ENCODE measurements at places on chromosomes 6 and 20.

- DNase-seq, result no peak
Observed at GRCh38 chr6:106754215-106754614, 124.8 kb downstream of the QRSL1 start.

DNA sequence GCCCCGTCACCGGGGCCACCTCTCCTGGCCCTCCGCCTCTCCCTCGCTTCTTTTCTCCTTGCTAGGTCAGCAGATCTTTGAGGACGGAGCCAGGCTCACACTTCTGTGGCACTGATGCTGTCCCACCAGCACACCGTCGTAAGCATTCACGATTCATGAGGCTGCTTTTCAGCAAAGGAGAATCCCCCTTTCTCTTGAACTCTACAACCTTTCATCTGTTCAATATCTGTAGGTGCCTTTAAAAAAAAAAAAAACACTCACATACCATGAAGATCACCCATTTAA lies 31.3 kb downstream of the ANKRD60 start:
- DNase-seq, result no peak

GRCh38 chr20:40922865-40923264 lies 105.8 kb upstream of the TOP1 start:
- DNase-seq, result no peak

DNA sequence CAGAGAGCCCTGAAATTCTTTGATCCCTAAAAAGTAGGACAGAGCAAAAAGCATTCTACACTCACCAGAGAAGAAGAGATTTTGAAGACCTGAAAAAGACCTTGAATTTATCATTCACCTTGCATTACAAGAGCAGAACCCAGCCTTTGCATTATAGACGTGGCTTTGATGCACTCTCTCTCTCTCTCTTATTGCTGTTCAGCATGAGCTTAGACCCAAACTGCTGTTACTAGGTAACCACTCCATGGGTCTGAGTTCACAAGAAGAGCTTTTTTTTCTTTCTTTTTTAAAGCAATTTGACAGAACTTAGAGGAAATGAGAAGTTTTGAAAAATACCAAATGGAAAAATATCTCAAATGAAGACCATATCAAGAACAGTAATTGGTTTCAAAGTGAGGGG lies 44.4 kb downstream of the COL9A1 start:
- no peak for DNase-seq

GRCh38 chr6:106662458-106662857 lies 33.1 kb downstream of the QRSL1 start:
- no peak for DNase-seq

DNA sequence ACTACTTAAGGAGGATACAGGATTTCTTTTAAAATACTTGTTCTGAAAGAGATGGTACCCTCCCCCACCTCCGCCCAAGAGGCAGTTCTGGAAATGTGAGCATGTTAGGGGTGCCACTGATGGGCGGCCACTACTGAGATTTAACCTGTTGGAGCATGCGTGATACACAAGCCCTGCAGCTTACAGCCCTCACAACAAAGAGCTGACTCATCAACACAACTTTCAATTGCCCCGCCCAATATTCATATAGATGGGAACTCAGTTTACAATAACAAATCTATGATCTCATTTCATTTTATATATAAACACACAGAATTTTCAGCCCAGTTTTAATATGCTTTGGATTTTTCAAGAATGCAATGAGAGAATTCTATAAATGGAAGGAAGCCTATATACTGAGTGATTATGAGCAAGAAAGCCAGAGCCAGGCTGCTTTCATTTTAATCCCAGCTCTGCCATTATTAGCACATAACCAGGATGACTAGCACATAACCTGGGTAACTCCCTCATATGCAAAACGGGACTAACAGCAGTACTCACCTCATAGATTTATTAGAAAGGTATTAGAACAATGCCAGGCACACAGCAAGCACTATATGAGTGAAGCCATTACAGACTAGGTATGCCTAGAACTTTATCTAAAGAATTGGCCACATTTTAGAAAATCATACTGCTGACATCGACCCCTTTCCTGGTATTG lies 45.6 kb upstream of the IPCEF1 start:
- no peak for DNase-seq

DNA sequence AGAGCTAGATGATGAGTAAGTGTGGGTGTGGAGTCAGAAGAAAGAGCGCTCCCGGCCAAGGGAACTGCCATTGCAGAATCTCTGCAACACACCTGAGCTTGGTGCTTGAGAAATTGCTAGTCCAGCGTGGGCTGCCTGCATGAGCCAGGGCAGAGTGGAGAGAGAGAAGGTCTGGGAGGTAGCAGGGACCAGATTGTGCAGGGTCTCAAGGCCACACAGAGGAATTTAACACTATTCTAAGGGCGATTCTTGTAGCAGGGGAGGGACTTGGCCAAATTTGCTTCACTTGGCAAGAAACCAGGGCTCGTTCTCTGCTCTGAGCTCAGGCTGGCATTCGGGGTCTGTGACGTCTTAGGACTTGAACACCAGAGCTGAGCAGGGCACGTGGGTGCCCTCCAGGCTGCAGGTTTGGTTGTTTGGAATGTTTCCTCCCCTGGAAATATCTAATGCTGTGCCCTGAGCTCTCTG lies 53.5 kb downstream of the BCAS4 start:
- DNase-seq, result no peak

GRCh38 chr6:33787954-33788693 lies 806 bp downstream of the LEMD2 start:
- peak; percentile 68 for DNase-seq

DNA sequence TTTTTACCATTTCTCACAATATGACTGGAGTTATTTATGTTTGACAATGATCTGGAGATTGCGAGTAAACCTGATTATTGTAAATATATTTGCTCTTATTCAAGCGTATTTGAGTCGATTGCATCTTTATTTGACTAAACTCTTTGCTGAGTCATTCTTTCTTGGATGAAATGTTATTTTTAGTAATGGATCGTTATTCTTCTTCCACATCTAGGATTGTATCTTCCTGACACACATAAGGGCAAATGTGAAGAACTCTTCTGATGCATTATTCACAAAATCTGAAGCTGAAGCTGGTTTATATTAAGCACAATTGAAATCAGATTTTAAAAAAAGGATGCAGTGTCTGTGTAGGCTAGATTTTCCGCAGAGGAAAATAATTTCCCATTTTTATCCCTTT lies 68.2 kb downstream of the SEL1L2 start:
- DNase-seq, result no peak

DNA sequence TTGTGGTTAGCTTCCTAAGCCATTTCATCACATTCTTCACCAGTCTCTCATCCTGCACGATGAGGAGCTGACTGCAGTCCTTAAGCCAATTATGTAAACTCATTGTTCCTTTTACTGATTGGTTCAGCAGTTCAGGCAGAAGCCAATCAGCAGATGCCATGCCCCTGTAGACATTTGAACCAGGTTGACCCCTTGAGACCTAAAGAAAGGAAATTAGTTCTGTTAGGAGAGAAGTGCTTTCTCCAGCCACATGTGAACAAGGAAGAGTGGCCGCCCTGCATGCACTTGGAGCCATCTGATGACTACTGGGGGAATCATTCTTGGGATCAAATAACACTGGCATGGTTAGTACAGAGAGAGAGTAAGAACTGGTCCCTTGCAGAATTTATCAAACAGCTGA lies 535.2 kb upstream of the ID4 start:
- no peak for DNase-seq

GRCh38 chr6:47118611-47119010 lies 76.5 kb upstream of the ADGRF1 start:
- no peak for DNase-seq

DNA sequence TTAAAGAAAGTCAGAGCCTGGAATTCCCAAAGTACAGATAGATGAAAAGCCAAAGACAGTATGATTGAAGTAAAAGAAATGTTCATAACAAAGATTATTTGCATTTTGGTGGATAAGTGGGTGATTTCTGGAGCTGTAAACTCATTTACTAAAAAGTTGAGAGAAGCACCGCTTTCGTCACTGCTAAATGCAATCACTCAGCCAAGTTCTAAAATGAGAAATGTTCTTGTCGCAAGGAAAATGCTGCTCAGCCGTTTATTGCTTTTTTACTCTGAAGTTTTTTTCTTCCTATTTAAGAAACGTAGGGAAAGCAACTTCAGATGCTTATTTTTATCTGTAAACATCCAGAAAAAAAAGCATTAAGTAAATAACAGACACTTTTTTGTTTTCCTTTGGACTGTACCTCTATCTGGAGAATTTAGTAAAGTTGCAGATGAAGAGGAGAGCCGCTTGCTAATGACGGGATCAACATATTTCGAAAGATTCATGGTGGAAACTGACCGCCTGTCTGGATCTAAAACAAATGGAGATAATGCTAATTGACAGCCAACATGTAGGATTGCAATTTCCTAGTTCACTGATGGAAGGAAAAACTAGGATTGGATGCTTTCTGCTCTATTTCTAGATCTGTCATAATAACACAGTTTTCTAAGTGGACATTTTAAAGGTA lies 93.8 kb upstream of the BCLAF1 start:
- no peak for DNase-seq

DNA sequence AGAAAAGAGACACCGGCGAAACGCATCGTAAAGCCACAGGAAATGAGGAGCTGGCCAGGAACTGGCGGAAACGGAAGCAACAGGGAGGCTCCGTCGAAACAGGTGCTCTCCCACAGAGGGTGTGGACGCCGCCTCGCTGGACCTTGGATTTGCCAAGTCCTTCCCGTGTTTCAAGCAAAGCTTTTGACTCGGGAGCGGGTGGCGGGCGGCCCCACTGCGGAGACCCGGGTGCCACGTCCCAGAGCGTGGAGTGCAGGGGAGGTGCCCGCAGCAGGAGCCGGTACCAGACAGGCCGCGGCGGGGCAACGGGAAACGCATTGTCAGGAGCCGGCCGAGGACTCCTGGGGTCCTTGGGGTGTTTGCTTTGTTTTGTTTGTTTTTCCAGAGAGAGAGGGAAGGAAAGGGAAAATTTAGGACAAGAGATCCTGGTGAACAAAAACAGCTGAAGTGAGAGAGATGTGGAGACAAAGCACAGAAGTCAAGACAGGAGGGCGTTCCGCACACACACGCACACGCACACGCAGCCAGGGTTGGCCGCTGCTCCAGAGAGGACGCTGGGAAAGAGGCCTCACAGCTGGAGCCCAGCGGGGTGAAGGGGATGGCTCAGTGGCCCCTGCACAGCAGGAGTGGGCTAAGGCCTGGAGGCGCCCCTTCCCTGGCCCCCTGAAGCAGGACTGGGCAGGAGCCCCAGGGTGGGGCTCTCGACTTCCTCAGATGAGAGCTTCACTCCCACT lies 50.9 kb upstream of the CHRNA4 start:
- DNase-seq, result no peak

GRCh38 chr20:63433756-63434531 lies 38.5 kb downstream of the KCNQ2 start:
- peak; percentile 21 for DNase-seq

DNA sequence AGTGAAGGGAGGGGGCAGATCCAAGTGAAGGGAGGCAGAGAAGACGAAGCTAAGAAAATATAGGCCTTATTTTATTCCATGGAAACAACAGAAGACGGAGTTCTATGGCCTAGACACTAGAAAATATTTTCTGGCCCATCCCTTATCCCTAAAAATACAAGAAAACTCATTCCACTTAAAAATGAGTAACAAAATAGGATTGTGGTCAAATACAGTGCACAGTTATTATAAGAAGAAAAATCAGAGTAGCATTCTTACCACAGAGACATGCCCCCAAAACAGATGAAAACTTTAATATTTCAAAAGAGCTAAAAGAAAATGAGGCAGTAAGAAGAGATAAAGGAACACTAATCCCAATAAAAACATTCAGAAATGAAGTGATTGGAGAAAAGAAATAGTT lies 202.9 kb downstream of the GMPR start:
- no peak for DNase-seq

DNA sequence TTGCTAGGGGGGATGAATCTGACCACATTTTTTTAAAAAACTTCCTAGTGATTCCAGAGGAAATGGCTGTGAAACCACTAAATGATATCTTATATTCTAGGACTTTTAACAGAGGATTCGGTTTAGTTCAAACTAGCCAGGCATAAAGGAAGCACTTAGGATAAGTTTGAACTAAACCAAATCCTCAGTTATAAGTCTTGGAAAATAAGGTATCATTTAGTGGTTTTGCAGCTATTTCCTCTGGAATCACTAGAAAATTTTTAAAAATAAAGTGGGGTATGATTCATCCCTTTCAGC lies 327.9 kb upstream of the QKI start:
- DNase-seq, result no peak

GRCh38 chr20:10861090-10861489 lies 187.3 kb upstream of the JAG1 start:
- DNase-seq, result no peak

DNA sequence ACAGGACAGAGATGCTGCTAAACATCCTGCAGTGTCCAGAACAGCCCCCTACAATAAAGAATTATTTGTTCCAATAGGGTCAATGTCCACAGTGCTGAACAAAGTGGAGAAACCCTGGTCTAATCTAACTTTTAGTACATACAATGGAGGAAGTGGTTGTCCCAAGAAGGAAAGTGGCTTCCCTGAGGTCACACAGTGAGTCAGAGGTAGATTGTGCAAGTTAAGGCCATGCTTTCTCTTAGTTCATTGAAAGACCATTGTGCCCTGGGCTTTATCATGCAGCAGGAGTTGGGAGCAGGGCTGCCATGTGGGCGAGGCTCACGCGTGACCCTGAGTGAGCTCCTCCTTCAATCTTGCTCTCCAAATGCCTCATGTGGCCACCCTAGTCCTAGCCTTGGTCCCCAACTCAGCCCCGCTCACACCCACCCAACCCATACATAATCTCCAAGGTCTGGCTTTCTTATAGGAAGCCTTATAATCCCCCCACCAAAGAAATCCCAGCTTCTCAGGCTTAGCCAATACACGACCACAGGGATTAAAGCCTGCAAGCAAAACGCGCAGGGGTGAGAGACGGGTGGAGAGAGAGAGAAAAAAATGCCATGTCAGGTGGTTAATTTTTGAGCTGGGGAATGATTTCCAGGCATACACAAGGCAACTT lies 19.9 kb downstream of the SLC13A3 start:
- peak; percentile 2 for DNase-seq

- DNase-seq, result no peak
Observed at GRCh38 chr6:159421586-159421985, 252.4 kb downstream of the FNDC1 start.

DNA sequence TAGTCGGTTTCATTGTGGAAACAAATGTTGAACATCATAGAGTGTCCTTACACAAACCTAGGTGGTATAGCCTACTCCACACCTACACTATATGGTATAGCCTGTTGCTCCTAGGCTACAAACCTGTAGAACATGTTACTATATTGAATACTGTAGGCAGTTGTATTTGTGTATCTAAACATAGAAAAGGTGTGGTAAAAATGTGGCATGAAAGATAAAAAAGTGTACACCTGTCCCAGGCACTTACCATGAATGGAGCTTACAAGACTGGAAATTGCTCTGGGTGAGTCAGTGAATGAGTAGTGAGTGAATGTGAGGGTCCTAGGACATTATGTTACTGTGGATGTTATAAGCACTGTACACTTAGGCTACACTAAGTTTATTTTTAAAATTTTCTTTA lies 103.0 kb downstream of the ZFAND3 start:
- no peak for DNase-seq

DNA sequence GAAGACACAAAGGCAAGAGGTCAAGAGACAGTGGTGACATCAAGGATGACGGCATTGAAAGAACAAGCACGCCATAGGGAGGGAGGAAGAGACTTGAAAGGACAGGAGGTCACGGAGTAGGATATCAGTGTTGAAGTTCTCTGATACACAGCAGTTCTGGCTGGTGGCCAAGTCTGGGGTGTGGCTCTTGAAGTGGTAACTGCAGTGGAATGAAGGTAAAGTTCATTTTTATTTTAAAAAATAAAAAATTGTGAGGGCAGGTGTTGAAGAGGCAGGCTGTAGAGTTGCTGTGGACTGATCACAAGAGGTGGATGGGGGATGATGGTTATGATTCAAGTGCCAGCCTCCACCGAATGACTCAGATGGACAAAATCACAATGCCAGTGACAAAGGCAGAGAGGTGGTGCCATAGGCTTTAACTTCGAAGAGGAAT lies 53.2 kb upstream of the BMP2 start:
- DNase-seq, result no peak

Measured in CD4-positive, alpha-beta T cell treated with Interleukin-4 for 1 hour (primary cell).